WTC11 (cell line): ENCODE measurements at places on chromosomes 5 and 9. TPM values are rescaled to one million over a fixed set of nuclear protein-coding genes. Genes with fewer than 3 reads are reported as not detected.

ZSWIM6 gene
- total RNA-seq = 12.5 to 14.0 TPM (median 12.7 TPM) in 3 replicates

PCDHA12 gene
- total RNA-seq = 9.6 to 10.7 TPM (median 10.1 TPM) in 3 replicates

C5 gene
- 0.57 to 0.71 TPM (median 0.62 TPM) in 3 replicates for total RNA-seq

ANKRD55 gene
- not detected in 3 replicates for total RNA-seq

DHX29 gene
- 24.9 to 29.7 TPM (median 25.7 TPM) in 3 replicates for total RNA-seq

NMUR2 gene
- 0.16 TPM in 1 of 3 replicates, not detected in the others for total RNA-seq

MRPL36 gene
- total RNA-seq = 52.8 to 61.2 TPM (median 55.9 TPM) in 3 replicates

PTPRD gene
- 51.3 to 69.6 TPM (median 54.6 TPM) in 3 replicates for total RNA-seq

SEMA4D gene
- total RNA-seq = 60.5 to 67.8 TPM (median 65.2 TPM) in 3 replicates

ARHGEF28 gene
- total RNA-seq = 0.57 to 0.96 TPM (median 0.71 TPM) in 3 replicates

CARD6 gene
- 0.24 to 0.44 TPM (median 0.34 TPM) in 3 replicates for total RNA-seq
